ENCODE measurements at places on chromosomes 16 and 17. TPM values are rescaled to one million over a fixed set of nuclear protein-coding genes. Genes with fewer than 3 reads are reported as not detected.
A peak's percentile ranks its signal among the peaks of the same experiment; 100 is the strongest.

- DNase-seq = no peak
Measured at GRCh38 chr17:82245134-82246039, 16.5 kb downstream of the SLC16A3 start.

DNA sequence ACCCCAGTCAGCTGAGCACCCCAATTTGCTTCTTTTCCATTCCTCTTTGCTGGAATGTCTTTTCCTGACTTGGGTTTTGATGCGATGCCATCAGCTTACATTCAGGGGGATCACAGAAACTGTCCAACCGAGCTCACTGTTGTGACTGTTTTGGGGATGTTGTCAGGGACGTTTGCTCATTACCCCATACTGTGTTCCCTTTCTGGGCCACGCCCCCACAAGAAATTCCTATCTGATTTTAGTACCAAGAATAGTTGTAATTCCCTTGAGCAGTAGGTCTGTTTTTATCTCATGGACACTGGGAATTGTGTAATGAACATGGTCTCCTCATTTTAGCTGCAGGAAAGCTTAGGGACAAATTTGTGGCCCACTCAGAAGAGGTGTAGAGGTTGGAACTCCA, 2.6 kb upstream of the NTN1 start:
- DNase-seq = no peak

GRCh38 chr16:85353839-85354685, 241.8 kb upstream of the CIBAR2 start:
- no peak for DNase-seq

- no peak for DNase-seq
Measured at GRCh38 chr16:11101695-11102522, 154.1 kb downstream of the SOCS1 start.

GRCh38 chr16:12548270-12548983, 255.3 kb downstream of the CPPED1 start:
- no peak for DNase-seq

DNA sequence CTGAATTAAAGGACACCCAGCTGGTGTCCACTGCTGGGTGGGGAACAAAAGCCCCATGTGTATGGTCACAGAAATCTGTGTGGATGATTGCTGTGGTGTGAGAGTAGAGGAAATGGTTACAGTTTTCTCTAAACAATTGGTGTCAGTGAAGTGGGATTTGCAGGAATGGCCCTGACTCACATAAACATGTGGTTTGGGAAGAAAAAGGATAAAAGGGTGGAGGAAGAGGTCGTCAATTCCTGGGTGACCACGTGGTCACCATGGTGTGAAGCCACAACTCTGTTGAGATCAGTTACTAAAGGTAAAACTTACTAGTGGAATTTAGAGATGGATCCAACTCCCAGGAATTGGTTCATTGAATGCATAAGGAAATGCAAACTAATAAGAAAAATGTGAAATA, 3.6 kb upstream of the TUBG2 start:
- peak; percentile 54 for DNase-seq

Gene GJD3
- 2.2 TPM for total RNA-seq

- no peak for DNase-seq
Measured at GRCh38 chr17:65925606-65926307, 266.2 kb downstream of the CEP112 start.

Gene UNKL
- 5.6 TPM for total RNA-seq

Gene ABCA10
- 0.22 TPM for total RNA-seq

DNA sequence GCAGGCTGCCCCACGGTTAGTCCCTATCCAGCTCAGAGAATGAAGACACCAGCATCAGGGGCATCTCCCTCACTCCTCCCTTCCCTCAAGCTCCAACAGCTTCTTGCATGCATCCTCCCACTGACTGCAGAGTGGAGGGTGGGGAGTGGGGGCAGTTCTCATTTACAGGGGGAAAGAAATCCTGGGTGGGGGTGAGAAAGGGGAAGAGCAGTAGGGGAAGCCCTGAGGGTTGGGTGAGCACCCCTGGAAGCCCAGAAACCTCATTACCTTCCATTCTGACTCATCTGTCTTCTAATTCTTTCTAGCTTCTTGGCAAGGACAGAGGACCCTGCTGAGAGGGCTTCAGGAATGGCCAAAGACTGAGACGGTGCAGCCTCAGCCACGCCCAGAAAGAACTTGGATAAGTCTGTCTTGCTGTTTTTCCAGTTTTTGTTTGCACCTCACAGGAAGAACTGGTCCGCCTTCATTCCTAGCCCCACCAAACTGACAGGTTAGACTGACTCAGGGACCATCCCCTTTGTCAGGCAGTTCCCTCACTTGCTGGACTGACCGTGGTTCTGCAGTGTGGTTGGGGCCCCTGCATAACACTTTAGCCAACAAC, 52.5 kb upstream of the WSB1 start:
- DNase-seq = no peak

Gene GSG1L
- total RNA-seq = 0.60 TPM

Gene MEOX1
- total RNA-seq = not detected

DNA sequence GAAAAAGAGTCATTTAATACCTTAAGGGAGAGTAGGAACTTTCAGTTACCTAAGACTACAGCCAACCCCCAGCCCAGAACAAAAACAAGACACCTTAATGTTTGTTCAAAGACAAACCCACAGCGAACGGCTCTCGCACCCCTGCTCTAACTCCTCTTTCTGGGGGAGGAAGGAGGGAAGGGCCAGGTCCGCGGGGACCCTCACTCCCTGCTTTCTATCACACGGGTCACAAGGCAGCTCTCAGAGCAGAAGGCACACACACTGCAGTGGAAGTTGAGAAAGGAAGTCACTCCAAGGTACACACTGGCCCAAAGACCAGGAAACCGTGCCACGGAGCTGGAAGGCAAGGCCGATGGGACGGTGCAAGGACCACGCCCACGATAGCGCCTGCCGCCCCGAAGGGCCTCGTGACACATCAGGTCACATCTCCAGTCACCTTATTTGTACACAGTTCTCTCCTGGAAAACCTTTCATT, 10.0 kb downstream of the LITAFD start:
- no peak for DNase-seq

DNA sequence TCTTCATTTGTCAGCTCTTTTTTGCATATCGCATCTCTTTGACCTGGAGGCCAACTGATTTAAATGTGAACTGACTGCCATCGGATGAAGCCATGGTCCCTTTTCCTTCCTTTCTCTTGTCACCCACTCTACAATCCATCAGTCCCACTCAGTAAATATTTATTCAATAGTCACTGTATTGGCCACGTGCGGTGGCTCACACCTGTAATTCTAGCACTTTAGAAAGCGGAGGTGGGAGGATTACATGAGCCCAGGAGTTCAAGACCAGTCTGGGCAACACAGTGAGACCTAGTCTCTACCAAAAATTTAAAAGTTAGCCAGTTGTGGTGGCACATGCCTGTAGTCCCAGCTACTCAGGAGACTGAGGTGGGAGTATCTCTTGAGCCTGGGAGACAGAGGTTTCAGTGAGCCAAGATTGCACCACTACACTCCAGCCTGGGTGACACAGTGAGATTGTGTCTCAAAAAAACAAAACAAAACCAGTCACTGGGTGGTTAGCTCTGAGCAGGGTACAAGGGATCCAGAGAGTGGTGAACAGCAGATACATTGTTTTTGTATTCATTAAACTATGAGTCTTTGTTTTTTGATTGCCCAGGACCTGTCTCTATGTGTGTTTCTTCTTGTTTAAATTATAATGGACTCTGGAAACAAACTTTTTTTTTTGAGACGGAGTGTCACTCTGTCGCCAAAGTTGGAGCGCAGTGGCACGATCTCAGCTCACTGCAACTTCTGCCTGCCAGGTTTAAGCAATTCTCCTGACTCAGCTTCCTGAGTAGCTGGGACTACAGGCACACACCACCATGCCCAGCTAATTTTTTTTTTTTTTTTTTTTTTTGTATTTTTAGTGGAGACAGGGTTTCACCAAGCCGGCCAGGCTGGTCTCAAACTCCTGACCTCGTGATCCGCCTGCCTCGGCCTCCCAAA, 6.9 kb downstream of the PHAF1 start:
- peak; percentile 19 for DNase-seq

- DNase-seq = no peak
Measured at GRCh38 chr17:69058165-69058564, 2.6 kb downstream of the ABCA9 start.

GRCh38 chr16:50313596-50314478, 47.5 kb downstream of the ADCY7 start:
- DNase-seq = peak; percentile 76

GRCh38 chr17:17200311-17200710, 5.8 kb downstream of the PLD6 start:
- no peak for DNase-seq

GRCh38 chr16:65272699-65273414, 151.0 kb upstream of the CDH11 start:
- no peak for DNase-seq

Gene SRRM2
- 45.2 TPM for total RNA-seq

GRCh38 chr17:39756380-39757079, 18.8 kb downstream of the GRB7 start:
- DNase-seq = no peak

Gene TBC1D16
- total RNA-seq = 48.8 TPM

Gene MPRIP
- 94.8 TPM for total RNA-seq

DNA sequence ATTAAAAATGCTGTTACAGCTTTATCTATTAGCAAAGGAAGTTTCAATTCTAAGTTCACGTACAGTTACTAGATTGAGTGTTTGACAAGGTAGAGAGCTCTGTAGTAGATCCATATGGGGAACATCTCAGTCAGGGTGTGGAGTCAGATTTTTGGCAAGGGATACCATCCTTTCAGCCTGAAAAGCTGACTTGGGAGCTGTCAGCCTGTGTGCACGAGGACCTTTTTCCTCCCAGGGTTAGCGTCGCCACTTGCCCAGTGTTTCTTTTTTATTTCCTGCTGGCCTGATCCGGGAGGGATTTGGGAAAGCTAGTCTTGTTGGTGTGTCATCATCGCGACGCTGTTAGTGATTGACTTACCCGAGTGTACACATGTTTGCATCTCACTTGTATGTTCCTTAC, 29.5 kb downstream of the WWOX start:
- DNase-seq = no peak

Gene ANKRD40CL
- total RNA-seq = not detected

GRCh38 chr16:48629531-48629930, 19.6 kb upstream of the N4BP1 start:
- no peak for DNase-seq

GRCh38 chr16:56611281-56611833, 3.0 kb downstream of the MT2A start:
- DNase-seq = peak; percentile 67

DNA sequence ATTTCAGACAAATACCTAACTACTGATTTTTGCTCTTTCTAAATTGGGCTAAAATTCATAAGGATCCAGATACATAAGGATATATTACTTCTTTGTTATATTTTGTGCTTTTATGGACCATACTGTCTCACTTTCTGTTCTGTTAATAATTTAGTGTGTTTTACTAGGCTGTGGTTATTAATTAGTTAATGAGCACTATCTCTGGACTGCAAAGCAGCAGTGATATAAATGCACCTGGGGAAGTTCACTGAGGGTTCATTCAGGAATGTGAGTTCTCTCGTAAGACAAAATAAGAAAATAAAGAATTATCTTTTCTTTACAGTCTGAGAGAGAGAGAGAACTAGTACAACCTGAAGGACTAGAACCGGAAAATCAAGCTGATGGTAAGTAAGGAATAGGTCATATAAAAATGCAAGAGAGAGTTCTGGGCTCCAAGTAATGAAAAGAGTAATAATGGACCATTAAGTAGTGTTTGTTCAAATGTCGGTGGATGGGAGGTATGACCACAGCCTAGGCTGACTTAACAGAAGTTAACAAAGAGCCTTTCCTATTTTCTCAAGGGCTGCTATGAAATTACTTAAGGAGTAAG, 55.6 kb downstream of the IKZF3 start:
- DNase-seq = no peak

DNA sequence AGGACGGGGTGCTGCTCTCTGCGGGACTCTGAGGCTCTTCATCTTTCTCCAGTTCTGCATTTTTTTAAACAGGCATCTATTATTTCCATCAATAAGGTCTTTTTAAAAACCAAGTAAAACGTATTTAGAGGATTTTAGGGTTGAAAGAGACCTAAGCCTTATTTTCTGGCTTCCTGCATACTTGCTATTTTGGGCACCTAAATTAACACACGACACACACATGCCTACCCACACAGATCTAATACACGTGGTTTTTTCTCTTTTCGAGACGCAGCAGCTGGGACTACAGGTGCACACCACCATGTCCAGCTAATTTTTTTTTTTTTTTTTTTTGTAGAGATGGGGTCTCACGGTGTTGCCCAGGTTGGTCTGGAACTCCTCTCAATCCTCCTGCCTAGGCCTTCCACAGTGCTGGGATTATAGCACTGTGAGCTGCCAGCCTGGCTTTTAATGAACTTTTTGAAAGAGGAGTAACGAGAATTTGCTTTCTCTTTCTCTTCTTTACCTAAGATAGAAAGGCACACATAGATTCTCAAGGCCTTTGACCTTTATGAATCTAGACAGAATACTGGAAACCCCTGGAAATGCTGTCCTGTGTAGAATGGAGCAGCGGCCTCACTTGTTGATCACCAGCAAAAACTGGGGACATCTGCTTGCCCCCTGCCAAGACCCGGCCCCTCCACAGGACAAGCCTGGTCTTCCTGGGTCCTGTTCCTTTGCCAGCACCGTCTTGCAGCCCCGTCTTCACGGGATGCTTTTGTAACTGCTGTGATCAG, 13.8 kb downstream of the DNAAF8 start:
- no peak for DNase-seq

Gene TBKBP1
- 5.6 TPM for total RNA-seq

Gene KRT27
- not detected for total RNA-seq

DNA sequence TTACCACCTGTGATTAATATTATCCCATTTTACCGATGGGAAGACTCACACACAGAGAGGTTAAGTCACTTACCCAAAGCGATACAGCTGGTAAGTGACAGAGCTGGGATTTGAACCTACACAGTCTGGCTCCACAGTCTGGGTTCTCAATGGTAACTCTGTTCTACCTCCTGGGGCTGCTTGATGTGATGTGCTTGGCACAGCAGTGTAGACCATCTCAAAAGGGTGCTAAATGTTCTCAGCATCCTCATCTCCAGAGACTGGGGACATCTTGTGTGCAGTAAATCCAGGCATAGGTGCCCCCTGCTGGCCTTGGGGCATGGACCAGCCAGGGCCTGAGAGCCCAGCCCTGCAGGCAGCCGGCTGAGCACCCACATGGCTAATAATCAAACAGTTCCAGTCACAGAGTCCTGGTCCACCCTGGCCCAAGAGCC, 15.4 kb upstream of the KATNB1 start:
- peak; percentile 75 for DNase-seq

Gene SEZ6
- not detected for total RNA-seq

Gene CBX8
- 2.0 TPM for total RNA-seq

DNA sequence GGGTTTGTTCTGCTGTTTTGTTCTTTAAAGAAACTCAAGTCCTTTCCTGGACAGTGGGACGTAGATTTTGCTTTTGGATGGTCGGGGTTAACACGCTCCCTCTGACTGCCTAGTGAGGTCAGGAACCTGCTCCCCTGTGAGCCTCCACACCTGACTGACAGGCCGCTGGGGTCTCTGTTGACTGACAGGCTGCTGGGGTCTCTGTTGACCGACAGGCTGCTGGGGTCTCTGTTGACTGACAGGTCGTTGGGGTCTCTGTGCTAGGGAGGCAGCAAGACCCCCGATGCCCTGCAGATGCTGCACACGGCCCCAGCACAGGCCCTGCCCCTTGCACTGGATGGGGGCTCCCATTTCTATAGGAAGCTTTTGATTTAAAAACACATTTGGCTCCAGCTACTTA, 33.5 kb downstream of the LMF1 start:
- DNase-seq = no peak
